Central memory CD8-positive, alpha-beta T cell (primary cell): ENCODE measurements at places on chromosomes 5 and 9.

DNA sequence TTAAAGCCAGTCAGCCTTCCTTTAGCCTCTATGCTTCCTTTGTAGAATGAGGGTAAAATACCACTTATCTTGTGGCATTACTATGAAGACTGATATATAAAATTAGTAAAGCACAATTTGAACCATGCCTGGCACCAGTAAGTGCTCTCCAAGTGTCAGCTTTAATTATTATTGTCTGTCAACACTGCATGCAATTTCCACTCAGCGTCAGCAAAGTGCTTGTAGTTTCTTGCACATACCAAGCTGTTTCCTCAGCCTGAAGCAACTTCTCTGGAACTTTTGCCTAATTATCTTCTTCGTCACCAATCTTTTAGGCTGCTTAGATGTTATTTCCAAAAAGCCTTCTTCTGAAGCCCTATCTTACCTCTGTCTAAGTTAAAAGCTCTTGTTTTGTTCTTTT is 177.3 kb downstream of the CDC42SE2 start:
- H3K4me3 ChIP-seq: no peak overlapping the region
- H3K4me1 ChIP-seq: peaks cover under 1% of the 10 kb centered on the region
- peaks cover 57% of the 10 kb centered on the region for H3K36me3 ChIP-seq
- H3K27ac ChIP-seq: peak overlapping the region; percentile 4
- DNase-seq: no peak

DNA sequence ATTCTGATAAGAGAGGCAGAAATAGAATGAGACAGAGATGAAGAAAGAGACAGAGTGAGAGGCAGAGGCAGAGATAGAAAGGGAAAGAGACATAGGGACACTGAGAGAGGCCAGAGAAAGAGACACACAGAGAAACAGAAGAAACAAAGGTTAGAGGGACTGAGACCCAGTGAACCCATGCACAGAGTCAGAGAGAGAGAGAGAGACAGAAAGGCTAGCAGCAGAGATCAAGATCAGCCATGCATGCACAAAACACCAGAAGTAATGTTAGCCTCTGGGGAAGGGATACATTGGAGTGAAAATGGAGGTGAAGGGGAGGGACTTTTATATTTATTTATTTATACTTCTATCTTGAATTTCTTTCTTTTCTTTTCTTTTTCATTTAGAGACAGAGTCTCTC is 14.1 kb upstream of the SPARC start:
- H3K4me3 ChIP-seq: no peak overlapping the region
- H3K27me3 ChIP-seq: peaks cover 21% of the 10 kb centered on the region
- DNase-seq: no peak
- H3K4me1 ChIP-seq: no peaks in the 10 kb centered on the region

DNA sequence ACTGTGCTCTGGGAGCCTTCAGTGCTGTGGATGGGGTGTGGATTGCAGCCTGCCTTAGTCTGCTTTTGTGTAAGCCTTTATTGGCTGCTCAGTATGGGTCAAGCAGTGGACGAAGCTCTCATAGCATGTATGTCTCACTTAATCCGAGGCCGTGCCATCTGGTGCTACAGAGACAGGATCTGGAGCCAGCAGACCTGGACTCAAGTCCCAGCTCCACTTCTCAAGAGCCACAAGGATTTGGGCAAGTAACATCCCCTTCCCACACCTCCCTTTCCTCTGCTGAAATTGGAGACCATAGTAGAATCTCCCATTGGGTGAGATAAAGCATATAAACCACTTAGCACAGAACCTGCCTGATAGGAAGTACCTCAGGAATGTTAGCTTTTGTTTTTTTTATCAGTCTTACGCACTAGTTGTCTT is 23.4 kb upstream of the LECT2 start:
- no peaks in the 10 kb centered on the region for H3K36me3 ChIP-seq
- H3K4me1 ChIP-seq: no peaks in the 10 kb centered on the region
- no peak for DNase-seq
- H3K27ac ChIP-seq: no peak overlapping the region
- H3K27me3 ChIP-seq: peaks cover 38% of the 10 kb centered on the region
- no peak overlapping the region for H3K4me3 ChIP-seq

- DNase-seq: no peak
- no peaks in the 10 kb centered on the region for H3K36me3 ChIP-seq
- no peaks in the 10 kb centered on the region for H3K27me3 ChIP-seq
- no peak overlapping the region for H3K27ac ChIP-seq
These were observed 396.0 kb upstream of the ZNF608 start for GRCh38 chr5:125142458-125142857.

GRCh38 chr5:1431021-1431811 is 14.0 kb downstream of the SLC6A3 start:
- DNase-seq: no peak
- no peaks in the 10 kb centered on the region for H3K27me3 ChIP-seq
- H3K36me3 ChIP-seq: peaks cover 2% of the 10 kb centered on the region
- no peaks in the 10 kb centered on the region for H3K4me1 ChIP-seq
- H3K4me3 ChIP-seq: no peak overlapping the region

GRCh38 chr5:157106630-157107461 is 2.0 kb downstream of the HAVCR2 start:
- H3K27ac ChIP-seq: no peak overlapping the region
- H3K4me1 ChIP-seq: peaks cover 17% of the 10 kb centered on the region
- no peak for DNase-seq
- no peaks in the 10 kb centered on the region for H3K27me3 ChIP-seq
- H3K4me3 ChIP-seq: no peak overlapping the region

GRCh38 chr5:8598996-8599395 is 730.0 kb downstream of the MTRR start:
- no peak overlapping the region for H3K27ac ChIP-seq
- H3K27me3 ChIP-seq: no peaks in the 10 kb centered on the region
- no peak for DNase-seq
- H3K36me3 ChIP-seq: peaks cover 2% of the 10 kb centered on the region

- no peak overlapping the region for H3K4me3 ChIP-seq
- DNase-seq: no peak
- H3K36me3 ChIP-seq: no peaks in the 10 kb centered on the region
- peaks cover 6% of the 10 kb centered on the region for H3K4me1 ChIP-seq
These were observed 164.3 kb downstream of the ENC1 start for GRCh38 chr5:74476046-74476818.

GRCh38 chr5:140344683-140345423 is 1.6 kb downstream of the HBEGF start:
- H3K4me1 ChIP-seq: peaks cover 26% of the 10 kb centered on the region
- DNase-seq: no peak
- H3K4me3 ChIP-seq: peak overlapping the region; percentile 67
- peaks cover 30% of the 10 kb centered on the region for H3K27me3 ChIP-seq
- H3K27ac ChIP-seq: no peak overlapping the region

- H3K27ac ChIP-seq: peak overlapping the region; percentile 86
- H3K4me1 ChIP-seq: peaks cover 86% of the 10 kb centered on the region
- peak overlapping the region; percentile 86 for H3K4me3 ChIP-seq
- DNase-seq: peak; percentile 47
- peaks cover 19% of the 10 kb centered on the region for H3K36me3 ChIP-seq
These were observed 47.0 kb upstream of the TGFBR1 start for GRCh38 chr9:99057665-99058625.

DNA sequence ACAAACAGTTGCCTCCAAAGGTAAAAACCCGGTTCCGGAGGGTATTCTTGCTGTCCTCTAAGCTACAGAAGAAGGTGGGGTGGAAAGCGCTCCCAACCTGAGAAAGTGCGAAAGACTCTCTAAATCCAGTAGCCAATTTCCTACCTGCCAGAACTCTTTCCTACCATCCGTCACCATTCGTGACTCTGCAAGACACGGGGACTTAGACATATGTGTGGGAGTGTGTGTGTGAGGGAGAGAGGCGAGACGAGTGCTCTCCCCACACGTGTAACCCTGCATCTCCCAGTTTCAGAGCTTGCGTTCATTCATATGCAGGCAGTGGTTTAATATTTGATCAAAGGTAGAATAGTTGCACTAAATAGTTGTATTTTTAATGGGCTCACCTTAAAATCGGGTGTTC is 473 bp upstream of the GABRA1 start:
- DNase-seq: no peak
- no peaks in the 10 kb centered on the region for H3K27me3 ChIP-seq
- H3K27ac ChIP-seq: no peak overlapping the region
- H3K36me3 ChIP-seq: no peaks in the 10 kb centered on the region
- no peaks in the 10 kb centered on the region for H3K4me1 ChIP-seq

DNA sequence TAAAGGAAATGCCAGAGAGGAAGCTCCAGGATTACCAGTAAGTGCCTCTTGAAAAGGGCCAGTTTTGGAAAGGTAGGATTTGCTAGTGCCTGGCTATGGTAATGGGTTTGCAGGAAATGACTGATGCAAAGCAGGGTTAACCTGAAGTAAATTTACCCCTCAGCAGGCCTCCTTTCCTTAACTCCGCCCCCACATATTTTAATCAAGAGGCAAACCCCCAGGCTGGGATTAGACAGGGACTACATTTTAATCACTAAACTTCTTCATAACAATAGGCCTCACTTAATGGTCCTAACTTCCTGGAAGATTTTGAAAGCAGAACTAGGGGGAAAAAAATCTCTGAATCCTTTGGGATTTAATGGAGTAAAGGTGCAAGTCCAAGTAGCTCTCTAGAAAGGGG is 10.2 kb upstream of the SLC1A3 start:
- H3K27ac ChIP-seq: no peak overlapping the region
- no peaks in the 10 kb centered on the region for H3K36me3 ChIP-seq
- DNase-seq: no peak

DNA sequence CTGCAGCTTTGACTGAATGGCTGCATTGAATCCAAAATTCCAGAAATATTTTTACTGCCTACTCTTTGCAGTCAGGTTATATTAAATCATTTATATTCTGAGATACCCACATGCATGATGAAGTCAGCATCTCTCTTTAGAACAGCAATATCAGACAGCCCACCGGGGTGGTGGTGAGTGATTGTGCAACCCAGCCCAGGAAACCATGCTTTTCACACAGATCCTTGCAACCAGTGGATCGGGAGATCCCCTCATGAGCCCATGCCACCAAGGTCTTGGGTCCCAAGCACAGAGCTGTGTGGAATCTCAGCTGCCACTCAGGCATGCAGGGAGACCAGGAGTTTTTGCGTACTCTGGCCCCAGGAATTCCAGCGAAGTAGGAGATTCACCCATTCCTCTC is 226.5 kb downstream of the DTWD2 start:
- no peak for DNase-seq
- H3K4me1 ChIP-seq: no peaks in the 10 kb centered on the region
- H3K27ac ChIP-seq: no peak overlapping the region
- H3K27me3 ChIP-seq: no peaks in the 10 kb centered on the region
- no peak overlapping the region for H3K4me3 ChIP-seq
- no peaks in the 10 kb centered on the region for H3K36me3 ChIP-seq

DNA sequence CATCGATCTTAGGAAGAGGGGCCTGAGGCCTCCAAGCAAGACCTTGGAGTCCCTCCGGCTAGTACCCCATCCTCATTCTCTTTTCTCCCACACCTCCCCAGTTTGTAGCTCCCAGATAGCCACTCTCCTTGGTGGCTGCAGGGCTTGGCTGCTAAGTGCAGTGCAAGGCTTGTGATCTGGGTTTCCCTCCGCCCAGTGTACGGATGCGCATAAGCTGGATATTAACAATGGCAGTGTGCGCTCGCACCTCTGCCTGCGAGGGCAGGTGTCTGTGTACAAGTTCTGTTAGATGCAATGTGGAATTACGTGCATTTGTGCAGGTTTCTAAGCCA is 71.0 kb upstream of the TBCA start:
- DNase-seq: no peak
- H3K27ac ChIP-seq: no peak overlapping the region
- H3K36me3 ChIP-seq: peaks cover 4% of the 10 kb centered on the region
- peaks cover 88% of the 10 kb centered on the region for H3K27me3 ChIP-seq

- no peaks in the 10 kb centered on the region for H3K36me3 ChIP-seq
- DNase-seq: no peak
- H3K27ac ChIP-seq: no peak overlapping the region
- no peaks in the 10 kb centered on the region for H3K4me1 ChIP-seq
These were observed 62.3 kb downstream of the FOXI1 start for GRCh38 chr5:170168002-170168401.
